GM04504 (cell line): ENCODE measurements at places on chromosomes 2 and 18.

GRCh38 chr2:54059986-54060385, 55.4 kb upstream of the ACYP2 start:
- DNase-seq = no peak

GRCh38 chr2:74714691-74715080, 60.6 kb downstream of the SEMA4F start:
- DNase-seq = no peak

DNA sequence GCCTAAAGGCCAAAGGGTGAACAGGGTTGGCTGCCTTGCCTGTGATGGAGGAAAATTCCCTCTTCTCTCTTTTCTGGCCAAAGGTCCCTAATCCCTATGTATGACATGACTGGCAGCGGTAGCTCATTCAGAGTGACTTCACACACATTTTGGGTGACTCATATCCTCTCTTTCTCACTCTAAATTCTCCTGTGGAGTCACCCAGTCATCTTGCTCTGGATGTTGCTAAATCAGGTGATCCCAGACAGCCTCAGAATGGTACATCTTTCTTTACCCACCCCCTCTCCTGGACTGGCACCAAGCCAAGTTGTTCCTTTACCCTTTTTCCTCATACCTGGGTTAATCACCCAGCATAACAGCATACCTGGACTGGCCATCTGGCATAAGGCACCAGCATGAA, 77.2 kb downstream of the NEURL3 start:
- DNase-seq = peak; percentile 36

DNA sequence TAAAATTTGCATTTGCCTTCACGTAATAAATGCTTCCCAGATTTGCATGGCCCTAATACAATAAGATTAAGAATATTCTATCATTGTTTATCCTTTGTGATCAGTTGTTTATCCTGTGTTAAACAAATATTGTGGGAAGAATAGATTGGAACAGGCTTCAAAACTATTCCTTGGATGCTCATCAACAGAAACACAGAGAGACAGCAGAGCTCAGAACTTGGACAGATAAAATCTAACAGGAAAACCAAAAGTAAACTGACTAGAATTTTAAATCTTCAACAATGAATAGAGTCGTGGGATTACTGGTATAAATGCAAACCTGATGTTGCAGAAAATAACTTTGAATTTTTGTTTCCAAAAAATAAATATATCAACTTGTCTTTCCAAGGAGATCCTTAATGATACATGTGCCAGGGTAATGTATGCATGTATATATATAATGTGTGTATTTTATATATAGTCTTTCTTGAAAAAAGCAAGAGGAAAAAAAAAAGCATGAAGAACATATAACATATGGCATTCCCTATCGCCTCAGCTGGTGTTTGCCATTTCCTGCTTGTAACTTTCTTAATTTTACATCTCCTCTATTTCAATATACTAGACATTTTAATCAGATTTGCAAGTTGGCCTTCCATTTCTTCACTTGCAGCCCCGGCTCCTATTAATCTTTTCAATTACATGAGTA, 59.9 kb upstream of the TANK start:
- DNase-seq = no peak

- DNase-seq = no peak
Observed at GRCh38 chr2:43405829-43406228, 179.4 kb upstream of the ZFP36L2 start.

GRCh38 chr2:176817061-176817565, 395.5 kb upstream of the HNRNPA3 start:
- no peak for DNase-seq

- peak; percentile 64 for DNase-seq
Observed at GRCh38 chr2:182077448-182078142, 91.9 kb downstream of the PPP1R1C start.

DNA sequence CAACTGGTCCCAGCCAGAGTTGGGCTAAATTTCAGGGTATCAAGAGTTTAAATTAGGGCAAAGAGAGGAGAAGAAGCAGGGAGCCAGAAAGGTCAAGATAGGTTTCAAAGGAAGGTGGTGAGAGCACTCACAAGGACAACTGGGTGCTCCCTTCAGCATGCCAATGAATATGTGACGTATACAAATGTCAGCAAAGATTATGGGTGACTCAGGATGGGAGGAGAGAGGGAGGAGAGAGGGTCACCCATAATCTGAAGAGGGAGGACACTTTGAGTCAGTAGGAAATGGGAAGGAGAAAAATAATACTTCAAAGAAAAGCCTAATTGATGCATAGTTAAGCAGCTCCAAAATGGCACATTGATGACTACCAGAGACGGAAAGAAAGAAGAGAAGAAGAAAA, 53.1 kb upstream of the ABCA12 start:
- no peak for DNase-seq

GRCh38 chr2:71609441-71609840, 156.1 kb downstream of the DYSF start:
- peak; percentile 42 for DNase-seq

DNA sequence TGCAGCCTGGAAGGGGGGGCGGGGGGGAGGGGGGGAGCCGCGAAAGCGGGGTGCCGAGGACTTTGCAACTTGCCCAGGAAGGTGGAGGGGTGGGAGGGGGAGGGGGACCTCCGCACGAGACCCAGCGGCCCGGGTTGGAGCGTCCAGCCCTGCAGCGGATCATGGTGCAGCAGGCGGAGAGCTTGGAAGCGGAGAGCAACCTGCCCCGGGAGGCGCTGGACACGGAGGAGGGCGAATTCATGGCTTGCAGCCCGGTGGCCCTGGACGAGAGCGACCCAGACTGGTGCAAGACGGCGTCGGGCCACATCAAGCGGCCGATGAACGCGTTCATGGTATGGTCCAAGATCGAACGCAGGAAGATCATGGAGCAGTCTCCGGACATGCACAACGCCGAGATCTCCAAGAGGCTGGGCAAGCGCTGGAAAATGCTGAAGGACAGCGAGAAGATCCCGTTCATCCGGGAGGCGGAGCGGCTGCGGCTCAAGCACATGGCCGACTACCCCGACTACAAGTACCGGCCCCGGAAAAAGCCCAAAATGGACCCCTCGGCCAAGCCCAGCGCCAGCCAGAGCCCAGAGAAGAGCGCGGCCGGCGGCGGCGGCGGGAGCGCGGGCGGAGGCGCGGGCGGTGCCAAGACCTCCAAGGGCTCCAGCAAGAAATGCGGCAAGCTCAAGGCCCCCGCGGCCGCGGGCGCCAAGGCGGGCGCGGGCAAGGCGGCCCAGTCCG, 540 bp downstream of the SOX11 start:
- DNase-seq = no peak

DNA sequence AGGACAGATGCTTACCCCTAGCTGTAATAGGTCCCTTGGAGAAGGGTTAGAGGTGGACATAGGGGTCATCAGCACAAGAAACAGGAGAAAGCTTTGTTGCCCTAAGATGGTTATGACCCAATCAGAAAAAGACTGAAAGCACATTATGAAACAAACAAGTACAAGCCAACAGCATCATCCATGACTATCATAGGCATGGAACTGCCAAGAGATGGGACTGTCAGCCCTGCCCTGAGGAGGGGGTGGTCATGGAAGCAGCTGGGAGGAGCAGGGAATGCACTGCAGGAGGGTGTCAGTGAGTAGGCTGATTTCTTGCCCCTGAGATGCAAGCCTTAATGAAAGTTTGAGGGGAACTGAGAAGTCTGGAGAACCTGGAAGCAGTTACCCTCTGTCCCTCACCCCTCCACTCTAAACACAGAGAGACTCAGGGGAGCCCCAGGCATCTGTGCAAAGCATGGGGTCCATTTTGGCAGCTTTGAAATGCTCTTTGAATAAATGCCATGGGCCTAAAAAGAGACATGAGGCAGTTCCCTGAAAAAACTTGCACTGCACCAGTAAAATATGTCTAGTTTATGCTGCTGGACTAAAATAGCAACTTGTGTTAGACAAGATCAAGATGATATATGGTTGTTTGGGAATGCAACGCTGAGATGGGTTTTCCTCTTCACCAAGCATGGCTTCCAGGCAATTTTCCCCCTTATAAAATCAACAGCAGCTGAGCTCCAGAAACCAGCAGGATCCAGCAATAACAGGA, 122.7 kb upstream of the ZFP36L2 start:
- peak; percentile 55 for DNase-seq

GRCh38 chr18:60389314-60389713, 16.7 kb upstream of the MC4R start:
- no peak for DNase-seq

DNA sequence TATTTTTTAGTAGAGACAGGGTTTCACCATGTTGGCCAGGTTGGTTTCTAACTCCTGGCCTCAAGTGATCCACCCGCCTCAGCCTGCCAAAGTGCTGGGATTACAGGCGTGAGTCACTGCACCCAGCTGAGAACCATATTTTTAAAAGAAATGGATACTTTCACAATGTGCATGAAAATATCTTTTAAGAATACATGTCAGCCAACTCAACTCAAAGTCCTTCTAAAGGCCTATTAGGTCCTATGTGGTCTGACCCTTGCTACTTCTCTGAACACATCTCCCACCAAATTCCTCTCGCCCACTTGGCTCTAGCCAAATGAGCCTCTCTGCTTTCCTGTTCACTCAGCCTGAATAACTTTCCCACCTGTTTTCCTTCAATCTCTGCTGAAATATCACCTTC, 119.6 kb downstream of the MTX2 start:
- DNase-seq = no peak

DNA sequence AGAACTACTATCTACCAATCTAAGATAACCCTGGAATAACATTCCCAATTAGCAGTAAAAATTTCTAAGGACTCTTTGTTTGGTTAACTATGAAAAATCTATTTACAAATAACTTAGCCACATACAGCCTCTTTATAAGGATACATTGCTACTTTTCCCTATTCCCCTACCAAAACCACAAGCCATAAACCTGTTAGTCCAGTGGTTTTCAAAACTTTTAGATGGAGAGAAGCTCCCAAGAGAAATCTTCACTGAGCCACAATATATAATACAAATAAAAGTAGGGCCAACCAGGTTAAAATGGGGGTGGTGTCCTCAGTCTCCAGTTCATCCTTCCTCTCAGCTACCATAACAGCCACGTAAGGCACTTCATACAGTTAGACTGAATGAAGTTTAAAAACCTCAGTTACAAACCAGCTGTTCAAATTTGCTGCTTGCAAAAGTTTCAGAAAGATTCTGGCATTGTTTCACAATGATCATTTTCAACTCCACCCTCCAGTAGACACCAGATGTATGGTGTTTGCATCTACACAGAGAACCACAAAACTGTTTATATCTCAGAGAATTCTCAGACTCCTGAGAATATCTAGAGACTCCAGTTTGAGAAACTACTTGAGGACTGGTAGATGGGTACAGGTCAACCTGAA, 26.0 kb downstream of the SOS1 start:
- peak; percentile 35 for DNase-seq

GRCh38 chr2:27080140-27080469, 1.7 kb downstream of the EMILIN1 start:
- no peak for DNase-seq

GRCh38 chr2:238160206-238161129, 1.7 kb downstream of the ERFE start:
- DNase-seq = no peak

DNA sequence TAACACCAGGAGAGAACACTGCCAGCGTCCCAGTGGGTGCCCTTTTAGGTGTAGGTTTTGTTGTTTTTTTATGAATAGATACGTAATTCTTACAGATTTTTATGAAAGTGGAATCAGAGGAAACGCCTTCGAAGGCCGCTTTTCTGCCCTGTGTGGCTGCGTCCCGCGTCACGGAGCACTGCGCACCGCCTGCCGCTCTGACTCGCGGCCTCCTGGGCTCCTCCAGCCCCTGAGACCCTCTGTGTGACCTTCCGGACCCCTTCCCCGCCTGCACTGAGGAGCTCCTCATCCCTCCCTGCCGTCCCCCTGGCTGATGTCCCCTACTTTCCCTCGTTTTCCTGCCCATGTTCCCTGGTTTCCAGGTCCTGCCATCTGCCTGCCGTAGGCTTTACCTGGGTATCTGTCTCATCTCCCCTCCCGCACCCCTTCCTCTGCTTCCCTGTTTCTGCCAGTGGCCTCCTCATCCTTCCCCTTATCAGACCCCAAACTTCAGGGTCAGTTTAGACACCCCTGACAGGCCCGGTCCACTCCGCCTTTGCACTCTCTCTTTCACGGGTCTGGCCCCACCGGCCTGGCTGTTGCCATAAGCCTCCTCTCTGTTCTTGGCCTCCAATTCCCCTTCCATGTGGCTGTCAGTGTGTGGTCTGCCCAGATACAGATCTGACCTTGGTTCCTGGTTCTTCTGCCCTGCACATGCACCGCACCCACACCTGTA, 32.7 kb downstream of the PDIA6 start:
- no peak for DNase-seq

- no peak for DNase-seq
Observed at GRCh38 chr2:22741216-22741615, 643.8 kb upstream of the KLHL29 start.

GRCh38 chr2:86054535-86055082, 51.1 kb downstream of the POLR1A start:
- DNase-seq = no peak

DNA sequence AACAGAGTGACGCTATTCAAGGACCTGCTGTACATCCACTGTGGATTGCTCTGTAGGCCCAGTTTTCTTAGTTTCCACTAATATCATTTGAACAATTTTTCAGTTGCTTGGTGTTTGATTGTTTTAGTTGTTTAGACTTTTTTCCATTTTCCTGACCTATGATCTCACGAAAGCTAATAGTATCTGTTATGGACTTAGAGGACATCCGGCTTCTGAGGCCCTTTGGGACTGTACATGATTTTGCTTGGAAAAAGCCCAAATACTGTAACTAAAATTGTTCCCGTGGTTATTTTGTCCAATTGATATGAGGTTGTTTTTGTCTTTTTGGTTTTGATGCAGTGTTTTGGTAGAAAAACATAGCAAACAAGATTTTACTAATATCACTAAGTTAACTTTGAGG, 174.6 kb downstream of the PLCL1 start:
- no peak for DNase-seq

DNA sequence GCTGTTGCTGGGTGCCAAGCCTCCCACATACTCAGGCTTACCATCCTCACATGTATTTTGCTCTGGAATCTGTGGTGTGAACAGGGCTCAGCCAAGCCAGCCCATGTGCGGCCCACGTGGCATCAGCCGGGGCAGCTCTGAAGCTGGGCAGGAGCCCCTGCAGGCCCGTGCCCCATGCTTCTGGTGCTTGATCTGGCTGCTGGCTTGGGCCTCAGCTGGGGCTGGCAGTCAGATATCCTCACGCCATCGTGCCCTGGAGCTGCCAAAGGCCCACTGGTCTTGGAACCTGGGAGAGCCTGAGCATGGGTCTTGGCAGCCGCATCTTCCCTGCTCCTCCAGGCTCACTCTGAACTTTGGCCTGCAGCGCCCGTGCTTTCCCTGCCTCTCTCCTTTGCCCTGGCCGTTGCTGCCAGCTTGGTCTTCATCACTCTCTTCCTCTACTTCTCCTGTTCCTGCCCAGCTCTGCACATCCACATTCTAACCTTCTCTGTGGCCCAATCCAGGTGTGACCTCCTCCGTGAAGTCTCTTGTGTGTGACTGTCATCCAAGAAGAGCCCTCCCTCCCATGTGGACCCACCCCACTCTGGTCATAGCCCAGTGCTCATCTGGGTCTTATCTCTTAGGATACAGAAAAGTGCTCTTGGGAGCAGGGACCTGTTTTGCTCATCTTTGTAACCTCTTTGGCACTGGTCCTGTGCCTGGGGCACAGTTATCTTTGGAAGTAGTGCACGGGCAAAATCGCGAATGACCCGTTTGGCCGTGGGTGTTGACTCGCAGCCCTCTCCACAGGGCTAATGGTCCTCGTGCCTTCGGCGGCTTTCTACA, 116.1 kb downstream of the RNF144A start:
- DNase-seq = no peak

GRCh38 chr2:74498500-74499266, 720 bp downstream of the LBX2 start:
- no peak for DNase-seq

- peak; percentile 15 for DNase-seq
Observed at GRCh38 chr2:102187496-102188150, 800 bp downstream of the IL1RL2 start.
